ELR (cell line): ENCODE measurements at places on chromosomes 3 and 15.

GRCh38 chr15:98715401-98715800, 67.1 kb downstream of the IGF1R start:
- no peak for DNase-seq

DNA sequence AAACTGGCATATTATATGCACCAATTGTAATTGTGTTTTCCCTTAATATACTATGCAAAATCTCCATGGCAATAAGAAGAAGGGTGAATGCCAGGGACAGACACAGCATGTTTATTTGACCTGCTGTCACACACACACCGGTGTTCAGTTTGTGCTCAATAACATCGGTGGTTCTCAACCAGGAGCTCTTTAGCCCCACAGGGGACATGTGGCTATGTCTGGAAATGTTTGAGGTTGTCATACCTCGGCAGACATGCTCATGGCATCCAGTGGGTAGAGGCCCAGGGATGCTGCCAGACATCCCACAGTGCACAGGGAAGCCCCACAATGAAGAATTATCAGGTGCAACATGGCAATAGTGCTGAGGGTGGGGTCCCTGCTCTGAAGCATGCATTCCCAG, 38.2 kb downstream of the GLB1 start:
- no peak for DNase-seq

DNA sequence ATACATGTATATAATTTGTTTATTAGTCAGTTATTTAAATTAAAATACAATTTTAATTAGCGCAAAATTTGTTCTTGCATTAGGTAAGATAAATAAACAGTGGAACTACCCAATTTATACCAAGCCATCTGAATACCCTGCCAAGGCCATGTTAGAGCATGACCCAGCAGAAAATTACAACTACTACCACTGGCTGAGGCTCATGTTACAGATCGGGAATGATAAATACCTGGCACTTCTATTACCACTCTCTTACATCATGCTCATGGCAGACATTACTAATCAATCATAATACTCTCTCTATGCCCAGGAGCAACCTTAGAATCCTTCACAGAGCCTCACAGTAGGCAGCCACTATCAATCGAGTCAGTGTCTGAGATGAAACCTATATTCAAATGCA, 21.2 kb upstream of the LMOD3 start:
- DNase-seq, result peak; percentile 21

DNA sequence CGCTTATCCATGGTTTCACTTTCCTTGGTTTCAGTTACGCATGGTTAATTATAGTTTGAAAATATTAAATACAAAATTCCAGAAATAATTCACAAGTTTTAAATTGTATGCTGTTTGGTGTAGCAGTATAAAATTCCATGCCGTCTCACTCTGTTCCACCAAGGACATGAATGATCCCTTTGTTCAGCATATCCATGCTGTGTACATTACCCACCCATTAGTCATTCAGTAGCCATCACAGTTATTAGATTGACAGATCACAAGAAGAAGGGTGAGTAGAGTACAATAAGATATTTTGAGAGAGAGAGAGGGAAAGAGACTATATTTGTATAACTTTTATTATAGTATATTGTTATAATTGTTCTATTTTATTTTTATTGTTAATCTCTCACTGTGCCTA, 535.5 kb downstream of the SQOR start:
- no peak for DNase-seq

- DNase-seq, result peak; percentile 45
Measured at GRCh38 chr3:81173514-81173913, 587.9 kb downstream of the GBE1 start.

- DNase-seq, result peak; percentile 67
Measured at GRCh38 chr3:164641071-164641470, 437.2 kb downstream of the SI start.

- DNase-seq, result no peak
Measured at GRCh38 chr3:20589275-20589674, 403.3 kb upstream of the SGO1 start.

- no peak for DNase-seq
Measured at GRCh38 chr3:43733459-43734384, 43.0 kb downstream of the ABHD5 start.

GRCh38 chr3:172034786-172035685, 4.3 kb upstream of the FNDC3B start:
- peak; percentile 44 for DNase-seq

DNA sequence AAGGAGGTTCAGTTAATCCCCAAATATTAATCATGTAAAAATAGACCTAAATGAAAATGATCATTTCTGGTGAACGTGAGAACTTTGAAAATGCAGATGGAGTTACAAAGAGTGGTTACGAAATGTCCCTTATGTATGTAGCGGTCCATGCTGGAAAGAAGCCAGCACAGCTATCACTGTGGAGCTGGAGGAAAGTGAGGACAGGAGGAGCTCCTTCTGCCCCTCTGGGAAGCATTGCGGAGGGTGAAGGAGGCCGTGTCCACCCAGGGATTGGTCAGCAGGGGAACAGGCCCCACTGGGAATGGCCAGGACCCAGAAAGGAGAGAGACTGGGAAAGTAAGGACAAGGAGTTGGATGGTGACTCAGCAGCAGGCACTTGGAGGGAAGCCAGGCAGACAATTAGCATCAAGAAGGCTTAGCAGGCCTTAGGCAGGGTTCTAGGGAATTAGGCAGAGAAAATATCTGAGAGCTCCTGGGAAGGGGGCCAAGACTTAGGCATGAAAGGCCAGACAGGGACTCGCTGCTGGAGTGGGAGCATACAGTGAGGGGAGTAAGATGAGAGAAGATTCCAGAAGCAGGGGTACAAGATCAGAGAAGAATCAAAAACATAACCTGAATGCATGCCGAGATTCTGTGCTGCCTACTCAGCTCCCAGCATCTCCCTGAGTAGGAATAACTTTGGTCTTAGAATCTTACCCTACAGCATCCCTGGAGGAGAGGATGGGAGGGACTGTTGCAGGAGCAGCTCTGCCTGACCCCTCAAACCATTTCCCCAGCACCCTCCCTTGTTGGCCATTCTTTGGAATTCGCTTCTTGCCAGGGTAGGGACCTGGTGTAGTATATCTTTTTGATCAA, 171.0 kb upstream of the UMPS start:
- DNase-seq, result peak; percentile 88

GRCh38 chr15:37055481-37055880, 44.9 kb downstream of the MEIS2 start:
- no peak for DNase-seq

GRCh38 chr3:141682007-141682406, 56.1 kb upstream of the RNF7 start:
- DNase-seq, result peak; percentile 10

- no peak for DNase-seq
Measured at GRCh38 chr3:198070871-198071270, 110.9 kb downstream of the LMLN start.

DNA sequence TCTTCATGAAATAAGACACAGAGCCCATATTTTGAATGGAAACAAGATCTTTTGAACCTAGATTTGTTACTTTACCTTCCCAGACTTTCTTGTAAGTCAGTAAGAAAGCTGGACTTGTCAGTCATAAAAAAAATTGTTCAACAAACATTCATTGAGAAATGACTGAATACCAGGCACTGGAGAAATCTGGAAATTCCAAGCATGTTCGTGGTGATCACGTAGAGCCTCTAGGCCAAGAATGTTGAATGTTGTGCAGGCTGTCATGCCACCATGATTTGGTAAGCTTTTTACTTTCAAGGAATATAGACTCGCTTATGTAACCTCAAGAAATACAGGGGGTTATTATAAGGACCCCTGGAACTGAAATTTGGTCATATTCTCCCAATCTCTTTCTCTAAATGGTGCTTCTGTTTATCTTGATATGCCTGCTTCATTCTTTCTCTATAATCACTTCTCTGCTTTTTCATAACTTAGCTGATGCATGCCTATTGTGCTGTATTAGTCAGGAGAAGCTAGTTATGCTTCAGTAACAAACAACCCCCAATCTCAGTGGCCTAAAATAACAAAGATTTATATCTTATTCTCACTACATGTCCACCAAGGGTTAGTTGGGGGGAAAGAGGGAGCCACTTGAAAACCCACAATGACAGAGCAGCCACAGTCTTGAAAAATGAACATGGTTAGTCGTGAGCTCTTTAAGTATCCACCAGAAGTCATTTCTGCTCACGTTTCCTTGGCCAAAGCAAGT, 3.4 kb upstream of the TPM1 start:
- peak; percentile 58 for DNase-seq

DNA sequence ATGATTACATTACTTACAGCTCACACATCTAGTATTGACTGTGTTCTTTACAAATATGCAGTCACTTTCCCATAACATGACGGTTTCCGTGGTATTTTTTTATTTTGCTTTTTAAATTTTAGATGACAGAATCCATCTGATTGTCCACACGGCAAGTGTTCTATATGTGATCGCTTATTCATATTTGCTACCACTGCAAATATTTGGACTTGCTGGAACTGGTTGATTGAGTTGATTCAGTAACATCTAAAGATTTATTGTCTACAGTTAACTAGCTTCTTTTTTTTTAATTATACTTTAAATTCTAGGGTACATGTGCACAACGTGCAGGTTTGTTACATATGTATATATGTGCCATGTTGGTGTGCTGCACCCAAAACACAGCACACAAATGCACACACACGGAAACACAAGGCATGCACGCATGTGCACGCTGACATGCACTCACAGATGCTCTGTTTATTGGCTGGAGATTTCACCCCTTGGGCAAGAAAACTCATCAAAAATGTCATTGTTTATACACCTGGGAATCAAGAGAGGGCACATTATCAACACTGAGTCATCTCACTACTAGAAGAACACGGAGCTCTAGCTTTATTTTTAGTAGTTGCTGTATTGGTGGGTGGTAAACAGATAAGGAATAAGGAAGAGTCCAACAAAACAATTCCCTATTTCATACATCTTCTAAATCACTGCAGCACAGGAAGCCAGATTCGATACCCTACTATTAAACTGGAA, 16.4 kb downstream of the ARRDC4 start:
- DNase-seq, result no peak

- DNase-seq, result peak; percentile 50
Measured at GRCh38 chr3:55405436-55405835, 81.7 kb downstream of the WNT5A start.

DNA sequence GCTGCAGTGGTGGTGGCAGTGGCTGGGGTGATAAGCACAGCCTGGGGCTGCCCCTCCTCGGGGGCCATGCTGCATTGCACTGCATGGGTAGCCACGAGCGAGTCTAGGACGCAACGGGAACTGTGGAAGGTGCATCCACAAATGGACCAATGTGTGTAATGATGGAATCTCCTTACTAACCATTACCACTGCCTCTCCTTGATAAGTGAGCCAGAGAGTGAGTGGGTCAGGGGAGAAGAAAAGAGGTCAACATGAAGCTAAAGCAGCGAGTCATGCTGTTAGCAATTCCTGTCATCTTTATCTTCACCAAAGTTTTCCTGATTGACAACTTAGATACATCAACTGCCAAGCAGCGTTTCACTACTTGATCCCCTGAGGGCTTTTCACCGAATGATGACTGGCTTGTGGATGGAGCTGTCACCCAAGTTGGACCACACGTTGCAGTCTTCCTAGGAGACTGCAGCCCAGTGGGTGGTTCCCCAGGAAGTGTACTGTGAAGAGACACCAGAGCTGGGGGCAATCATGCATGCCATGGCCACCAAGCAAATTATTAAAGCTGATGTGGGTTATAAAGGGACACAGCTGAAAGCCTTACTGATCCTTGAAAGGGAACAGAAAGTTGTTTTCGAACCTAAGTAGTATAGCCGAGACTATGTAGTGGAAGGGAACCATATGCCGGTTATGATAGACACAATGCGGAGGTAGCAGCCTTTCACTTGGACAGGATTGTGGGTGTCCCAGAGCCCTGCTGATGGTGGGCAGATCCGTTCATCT, 20.6 kb downstream of the SAMD7 start:
- no peak for DNase-seq

DNA sequence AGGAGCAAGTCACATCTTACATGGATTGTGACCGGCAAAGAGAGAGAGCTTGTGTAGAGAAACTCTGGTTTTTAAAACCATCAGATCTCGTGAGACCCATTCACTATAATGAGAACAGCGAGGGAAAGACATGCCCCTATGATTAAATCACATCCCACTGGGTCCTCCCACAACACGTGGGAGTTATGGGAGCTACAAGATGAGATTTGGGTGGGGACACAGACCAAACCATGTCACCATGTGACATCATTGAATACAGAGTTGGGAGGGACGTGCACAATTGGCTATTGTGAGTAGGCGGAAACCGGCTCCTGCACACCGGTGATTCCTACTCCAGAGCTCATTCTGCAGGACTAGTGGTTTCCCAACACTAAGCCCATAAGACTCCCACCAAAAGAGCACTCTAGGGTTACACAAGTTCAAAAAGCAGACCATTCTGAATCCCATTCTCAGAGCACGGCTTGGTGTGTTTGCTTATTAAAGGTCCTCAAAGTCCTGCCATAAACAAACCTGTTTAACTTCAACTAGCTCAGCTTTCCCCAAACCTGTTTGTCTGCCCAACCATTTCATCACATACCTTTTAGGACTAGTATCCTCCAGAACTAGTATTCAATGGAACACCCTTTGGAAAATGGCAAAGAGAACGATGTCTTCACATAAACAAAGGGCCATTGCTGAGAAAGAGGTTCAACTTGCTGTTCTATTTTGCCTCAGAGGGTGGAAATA, 167.6 kb downstream of the TLE3 start:
- no peak for DNase-seq

GRCh38 chr15:68578175-68578979, 416 bp upstream of the CORO2B start:
- DNase-seq, result peak; percentile 80

- no peak for DNase-seq
Measured at GRCh38 chr3:193048127-193048526, 130.5 kb upstream of the MB21D2 start.

- no peak for DNase-seq
Measured at GRCh38 chr3:31974964-31975363, 6.1 kb downstream of the OSBPL10 start.

- no peak for DNase-seq
Measured at GRCh38 chr3:167467848-167468611, 5.8 kb downstream of the SERPINI2 start.

- DNase-seq, result no peak
Measured at GRCh38 chr3:168251371-168251770, 155.6 kb upstream of the GOLIM4 start.

DNA sequence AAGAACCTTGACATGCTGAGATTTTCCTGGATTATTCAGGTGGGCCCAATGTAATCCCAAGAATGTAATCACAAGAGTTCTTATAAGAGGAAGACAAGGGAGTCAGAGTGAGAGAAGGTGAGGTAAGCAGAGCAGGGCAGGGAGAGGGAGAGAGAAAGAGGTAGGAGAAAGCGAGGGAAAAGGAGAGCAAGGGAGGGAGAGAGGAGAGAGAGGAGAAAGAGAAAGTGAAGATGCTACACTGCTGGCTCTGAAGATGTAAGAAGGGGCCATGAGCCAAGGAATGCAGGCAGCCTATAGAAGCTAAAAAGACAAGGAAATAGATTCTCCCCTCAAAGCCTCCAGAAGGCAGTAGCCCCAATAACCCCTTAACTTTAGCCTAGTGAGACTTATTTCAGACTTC, 28.7 kb upstream of the FAM98B start:
- no peak for DNase-seq

DNA sequence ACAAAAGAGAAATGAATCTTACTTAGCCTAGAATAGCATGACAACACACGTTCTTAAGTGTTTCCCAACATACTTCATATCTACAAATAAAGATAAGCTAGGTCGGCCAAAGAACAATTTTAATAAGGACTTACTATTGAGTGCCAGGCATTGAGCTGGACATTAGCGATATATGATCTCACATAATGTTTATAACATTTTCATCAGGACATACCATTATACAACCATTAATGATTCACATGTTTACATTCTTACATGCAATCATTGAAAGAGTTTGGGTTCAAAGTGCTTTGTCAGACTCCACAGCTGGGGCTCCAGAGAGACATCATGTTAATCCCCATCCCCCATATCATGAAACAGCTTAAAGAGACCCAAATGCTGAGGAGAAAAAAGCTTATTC, 189.0 kb downstream of the STT3B start:
- no peak for DNase-seq
